ENCODE measurements at places on chromosomes 3 and 15. TPM values are rescaled to one million over a fixed set of nuclear protein-coding genes. Genes with fewer than 3 reads are reported as not detected.

DNA sequence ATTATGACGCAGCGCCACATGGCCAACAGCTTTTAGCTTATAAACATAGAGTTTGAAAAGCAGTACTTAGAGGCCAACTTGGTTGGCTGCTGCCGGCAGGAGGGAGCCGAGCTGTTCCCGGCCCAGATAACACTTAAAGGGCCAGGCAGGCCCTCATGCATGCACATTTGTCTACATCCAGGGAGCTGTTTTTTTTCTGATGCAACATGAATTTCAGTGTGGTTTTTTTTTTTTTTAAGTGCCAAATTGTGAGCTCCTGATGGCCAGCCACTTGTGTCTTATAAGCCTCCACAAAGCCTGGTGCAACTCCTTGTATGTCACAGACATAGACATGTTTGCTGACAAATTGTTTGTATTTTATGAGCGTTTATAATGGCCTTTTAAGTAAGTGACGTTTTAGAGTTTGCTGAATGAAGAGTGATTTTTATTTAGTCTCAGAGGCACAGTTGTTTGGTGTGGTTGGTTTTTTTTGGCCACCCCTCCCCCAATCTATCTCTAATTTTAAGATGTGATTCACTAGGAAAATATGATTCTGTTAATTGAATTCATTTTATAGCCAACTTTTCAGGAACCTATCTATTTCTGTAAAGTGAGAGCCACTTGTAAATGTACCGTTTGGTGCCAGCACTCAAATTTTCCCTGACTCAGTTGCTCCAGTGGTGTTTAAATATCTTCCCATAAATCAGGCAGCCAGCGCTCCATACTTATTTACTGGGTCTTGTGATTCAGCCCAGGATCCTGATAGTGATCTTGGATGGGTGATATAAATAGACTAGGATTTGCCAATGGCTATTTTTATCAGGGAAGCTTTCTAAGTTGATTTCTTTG lies 134.3 kb downstream of the VGLL4 start:
- H3K4me3 ChIP-seq, result no peak overlapping the region
- H3K27me3 ChIP-seq, result no peaks in the 10 kb centered on the region
- peaks cover 11% of the 10 kb centered on the region for H3K4me1 ChIP-seq
- H3K36me3 ChIP-seq, result no peaks in the 10 kb centered on the region
- DNase-seq, result no peak

- H3K36me3 ChIP-seq, result no peaks in the 10 kb centered on the region
- no peaks in the 10 kb centered on the region for H3K4me1 ChIP-seq
- DNase-seq, result no peak
Measured at GRCh38 chr3:174218016-174218415, 641.1 kb upstream of the NAALADL2 start.

GRCh38 chr3:195247863-195248189 lies 23.1 kb downstream of the XXYLT1 start:
- DNase-seq, result no peak
- no peaks in the 10 kb centered on the region for H3K36me3 ChIP-seq
- H3K27ac ChIP-seq, result no peak overlapping the region
- H3K4me1 ChIP-seq, result no peaks in the 10 kb centered on the region

The CHRM5 gene
- total RNA-seq, result not detected

GRCh38 chr15:70508561-70509281 lies 254.6 kb downstream of the UACA start:
- H3K36me3 ChIP-seq, result 0 out of 2 replicates have a peak, but pooled peaks cover 4% of the 10 kb centered on the region
- peak overlapping the region; percentile 99 for H3K27ac ChIP-seq
- DNase-seq, result peak; percentile 93

- no peaks in the 10 kb centered on the region for H3K27me3 ChIP-seq
- H3K36me3 ChIP-seq, result no peaks in the 10 kb centered on the region
- peak overlapping the region; percentile 57 for H3K4me3 ChIP-seq
- H3K27ac ChIP-seq, result no peak overlapping the region
Measured at GRCh38 chr15:51736069-51736468, 1.4 kb downstream of the LYSMD2 start.

The LRRIQ4 gene
- total RNA-seq, result 1.3 TPM

The C3orf22 gene
- not detected for total RNA-seq

DNA sequence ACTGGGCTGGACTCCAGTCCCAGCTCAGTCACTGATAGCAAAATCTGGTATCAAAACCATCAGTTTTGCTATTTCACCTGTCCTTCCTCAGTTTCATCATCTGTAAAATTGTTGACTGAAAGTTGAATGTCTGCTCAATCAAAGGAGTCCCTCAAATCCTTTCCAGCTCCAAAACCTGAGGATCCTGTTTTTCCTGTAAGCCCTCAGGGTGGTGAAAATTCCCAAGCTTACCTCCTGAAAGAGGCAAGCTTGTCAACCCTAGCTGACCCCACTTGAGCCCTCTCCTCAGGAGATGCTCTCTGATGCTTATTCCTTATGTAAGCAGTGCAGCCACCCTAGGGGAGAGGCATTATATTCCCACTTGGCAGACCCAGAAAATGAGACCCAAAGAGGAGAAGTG lies 82.6 kb downstream of the HMG20A start:
- peak; percentile 29 for DNase-seq
- peak overlapping the region; percentile 63 for H3K27ac ChIP-seq
- no peak overlapping the region for H3K4me3 ChIP-seq
- H3K36me3 ChIP-seq, result no peaks in the 10 kb centered on the region
- no peaks in the 10 kb centered on the region for H3K27me3 ChIP-seq
- H3K4me1 ChIP-seq, result peaks cover 58% of the 10 kb centered on the region

The SH3GL3 gene
- total RNA-seq, result 0.22 TPM

- H3K4me1 ChIP-seq, result no peaks in the 10 kb centered on the region
- no peak for DNase-seq
- H3K4me3 ChIP-seq, result no peak overlapping the region
- no peaks in the 10 kb centered on the region for H3K36me3 ChIP-seq
- H3K27me3 ChIP-seq, result no peaks in the 10 kb centered on the region
Measured at GRCh38 chr3:140363801-140364200, 314.1 kb upstream of the TRIM42 start.

DNA sequence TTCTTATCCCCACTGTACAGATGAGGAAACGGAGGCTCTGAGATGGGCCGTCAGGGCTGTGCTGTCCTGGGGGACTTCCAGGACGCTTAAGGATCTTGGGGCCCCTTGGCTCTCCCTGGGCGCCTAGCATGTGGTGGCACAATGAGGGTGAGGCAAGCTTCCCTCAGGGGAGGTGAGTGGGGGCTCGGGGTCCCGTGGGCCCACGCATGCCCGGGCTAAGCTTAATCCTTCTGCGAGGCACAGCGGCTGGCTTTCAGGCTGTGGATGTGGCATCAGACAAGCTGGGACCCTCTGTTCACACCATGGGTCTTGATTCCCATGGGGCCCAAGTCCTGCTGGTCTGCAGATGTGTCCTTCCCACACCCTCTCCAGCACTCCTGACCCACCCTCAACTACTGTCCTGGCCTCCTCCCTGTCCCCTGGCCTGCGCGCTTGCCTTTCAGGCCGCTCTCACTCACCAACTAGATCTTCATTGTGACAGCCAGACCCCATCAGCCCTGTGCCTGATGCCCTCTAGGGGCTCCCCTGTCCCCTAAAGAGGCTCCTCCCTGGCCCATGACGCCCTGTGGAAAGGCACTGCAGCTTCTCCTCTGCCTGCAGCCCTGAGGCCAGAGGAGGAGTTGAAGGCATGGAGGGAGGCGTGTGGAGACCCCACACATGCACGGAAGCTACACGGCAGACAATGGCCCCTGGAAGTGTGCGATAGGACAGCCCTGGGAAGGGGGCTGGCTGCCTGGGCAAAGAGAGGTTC lies 11.3 kb downstream of the DUSP7 start:
- no peaks in the 10 kb centered on the region for H3K27me3 ChIP-seq
- H3K4me1 ChIP-seq, result peaks cover 25% of the 10 kb centered on the region
- H3K36me3 ChIP-seq, result no peaks in the 10 kb centered on the region
- no peak overlapping the region for H3K4me3 ChIP-seq
- no peak for DNase-seq

DNA sequence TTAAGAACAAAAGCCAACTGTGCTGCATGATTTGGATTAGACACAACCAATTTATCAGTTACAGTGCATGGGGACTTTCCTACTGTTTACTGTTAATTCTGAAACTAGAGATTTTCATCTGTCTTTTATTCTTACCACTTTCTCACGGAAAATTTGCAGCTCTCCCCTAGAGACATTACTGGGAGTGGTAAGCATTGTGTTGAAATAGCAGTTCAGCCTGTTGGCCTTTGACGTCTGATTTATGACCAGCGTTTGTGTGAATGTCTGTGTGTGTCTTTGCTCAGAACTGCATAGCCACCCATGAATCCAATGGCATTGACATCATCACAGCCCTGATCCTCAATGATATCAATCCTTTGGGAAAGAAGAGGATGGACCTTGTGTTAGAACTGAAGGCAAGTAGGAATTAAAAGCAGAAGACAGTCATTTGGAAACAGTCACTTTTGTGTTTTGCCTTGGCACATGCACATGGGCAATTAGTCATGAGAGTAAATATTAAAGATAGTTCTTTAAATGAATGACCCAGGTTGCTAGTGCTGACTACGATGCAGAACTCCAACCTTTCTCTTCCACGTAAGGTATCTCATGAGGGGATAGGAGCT lies 202.2 kb upstream of the BHLHE40 start:
- H3K27me3 ChIP-seq, result no peaks in the 10 kb centered on the region
- H3K4me3 ChIP-seq, result no peak overlapping the region
- H3K36me3 ChIP-seq, result no peaks in the 10 kb centered on the region
- H3K4me1 ChIP-seq, result peaks cover 14% of the 10 kb centered on the region
- H3K27ac ChIP-seq, result peak overlapping the region; percentile 72
- peak; percentile 75 for DNase-seq

GRCh38 chr15:92416557-92416956 lies 22.9 kb downstream of the ST8SIA2 start:
- no peak overlapping the region for H3K27ac ChIP-seq
- H3K4me3 ChIP-seq, result no peak overlapping the region
- no peaks in the 10 kb centered on the region for H3K36me3 ChIP-seq
- peaks cover 17% of the 10 kb centered on the region for H3K27me3 ChIP-seq

The AHSG gene
- not detected for total RNA-seq

GRCh38 chr3:189233225-189233858 lies 61.6 kb downstream of the TPRG1 start:
- H3K36me3 ChIP-seq, result no peaks in the 10 kb centered on the region
- H3K27me3 ChIP-seq, result no peaks in the 10 kb centered on the region
- 0 out of 2 replicates have a peak, but pooled peaks cover 7% of the 10 kb centered on the region for H3K4me1 ChIP-seq
- DNase-seq, result peak; percentile 74

- H3K27ac ChIP-seq, result no peak overlapping the region
- H3K27me3 ChIP-seq, result no peaks in the 10 kb centered on the region
Measured at GRCh38 chr3:58324391-58325390, 8.0 kb upstream of the PXK start.

- no peaks in the 10 kb centered on the region for H3K4me1 ChIP-seq
- no peaks in the 10 kb centered on the region for H3K36me3 ChIP-seq
- no peaks in the 10 kb centered on the region for H3K27me3 ChIP-seq
- H3K27ac ChIP-seq, result no peak overlapping the region
- no peak for DNase-seq
Measured at GRCh38 chr3:149009732-149010131, 18.4 kb downstream of the GYG1 start.

Measured in PC-9 (cell line).